NCI-H1048 (cell line): ENCODE measurements at places on chromosomes 16 and 17.

GRCh38 chr17:30224419-30224960 lies 11.0 kb downstream of the SLC6A4 start:
- DNase-seq, result no peak

- DNase-seq, result no peak
Measured at GRCh38 chr16:80092681-80093080, 448.1 kb upstream of the DYNLRB2 start.

- no peak for DNase-seq
Measured at GRCh38 chr16:26740771-26741170, 326.0 kb upstream of the C16orf82 start.

- DNase-seq, result no peak
Measured at GRCh38 chr17:80092959-80093358, 8.4 kb upstream of the GAA start.

DNA sequence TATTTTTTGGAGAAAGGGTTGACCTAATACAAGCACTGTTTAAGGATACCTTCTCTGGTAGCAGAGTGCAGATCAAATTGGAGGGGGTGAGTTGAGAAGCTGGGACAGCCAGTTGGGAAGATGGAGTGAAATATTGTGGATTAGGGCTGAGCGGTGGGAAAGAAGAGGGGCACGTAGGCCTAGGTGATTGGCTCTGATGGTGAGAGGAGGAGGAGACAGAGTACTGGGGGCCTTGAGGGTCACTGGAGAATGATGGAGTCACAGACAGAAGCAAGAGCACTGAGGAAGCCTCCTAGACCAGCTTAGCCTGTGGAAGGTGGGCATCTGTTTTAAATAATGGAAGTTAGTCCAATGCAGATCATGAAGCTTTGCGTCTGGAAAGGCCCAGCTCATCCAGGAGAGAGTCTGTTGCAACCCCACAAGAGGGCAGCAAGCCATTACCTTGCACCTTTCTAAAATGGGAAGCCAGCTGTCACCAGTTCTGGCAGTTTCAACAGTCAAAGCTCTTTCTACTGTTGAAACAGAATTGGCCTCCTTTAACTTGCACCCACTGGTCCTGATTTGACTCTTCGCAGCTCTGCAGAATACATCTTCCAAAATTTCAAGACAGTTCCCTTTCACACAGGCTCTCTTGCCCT lies 11.8 kb downstream of the SLC9A5 start:
- DNase-seq, result no peak

- DNase-seq, result no peak
Measured at GRCh38 chr17:38910325-38910724, 15.1 kb upstream of the LASP1NB start.

GRCh38 chr16:104355-104754 lies 26.3 kb downstream of the MPG start:
- no peak for DNase-seq

DNA sequence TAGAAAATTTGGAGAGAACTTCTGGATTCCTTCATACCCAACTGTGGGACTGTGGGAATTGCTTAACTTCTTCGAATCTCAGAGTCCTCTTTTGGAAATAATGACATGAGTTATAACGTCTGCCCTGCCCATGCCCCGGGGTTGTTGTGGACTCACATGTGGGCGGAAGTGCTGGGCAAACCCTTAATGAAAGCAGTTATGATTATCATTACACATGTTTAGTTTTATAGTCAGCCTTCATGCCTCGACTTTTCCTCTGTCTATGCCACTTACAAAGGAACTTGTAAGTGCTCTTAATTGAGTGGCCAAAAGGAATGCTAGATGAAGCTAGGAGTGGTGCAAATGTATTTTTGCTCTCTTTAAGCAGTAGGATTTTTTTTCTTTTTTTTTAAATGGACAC lies 3.9 kb downstream of the KRT27 start:
- no peak for DNase-seq

DNA sequence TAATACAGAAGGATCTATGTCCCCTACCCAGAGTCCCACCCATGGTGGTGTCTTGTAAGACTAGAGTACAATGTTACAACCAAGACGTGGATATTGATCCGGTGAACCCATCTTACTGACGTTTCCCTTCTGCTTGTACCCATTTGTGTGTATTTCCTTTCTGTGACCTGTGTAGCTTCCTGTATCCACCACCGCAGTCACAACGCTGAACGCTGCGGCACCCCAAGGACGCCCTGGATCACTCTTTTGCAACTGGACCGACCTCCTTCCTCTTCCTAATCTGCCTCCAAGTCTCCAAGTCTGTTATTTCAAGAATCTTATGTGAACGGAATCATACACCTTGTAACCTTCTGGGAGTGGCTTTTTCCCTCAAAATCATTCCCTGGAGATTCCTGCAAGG lies 33.5 kb upstream of the CBX4 start:
- DNase-seq, result no peak

DNA sequence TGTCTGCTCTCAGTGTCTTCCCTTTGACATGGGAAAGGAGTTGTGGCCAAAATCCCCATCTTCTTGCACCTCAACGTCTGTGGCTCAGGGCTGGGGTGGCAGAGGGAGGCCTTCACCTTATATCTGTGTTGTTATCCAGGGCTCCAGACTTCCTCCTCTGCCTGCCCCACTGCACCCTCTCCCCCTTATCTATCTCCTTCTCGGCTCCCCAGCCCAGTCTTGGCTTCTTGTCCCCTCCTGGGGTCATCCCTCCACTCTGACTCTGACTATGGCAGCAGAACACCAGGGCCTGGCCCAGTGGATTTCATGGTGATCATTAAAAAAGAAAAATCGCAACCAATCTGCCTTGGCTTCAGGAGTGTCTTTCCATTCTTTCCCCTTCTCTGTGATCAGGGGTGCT lies 918 bp upstream of the MRM1 start:
- no peak for DNase-seq

DNA sequence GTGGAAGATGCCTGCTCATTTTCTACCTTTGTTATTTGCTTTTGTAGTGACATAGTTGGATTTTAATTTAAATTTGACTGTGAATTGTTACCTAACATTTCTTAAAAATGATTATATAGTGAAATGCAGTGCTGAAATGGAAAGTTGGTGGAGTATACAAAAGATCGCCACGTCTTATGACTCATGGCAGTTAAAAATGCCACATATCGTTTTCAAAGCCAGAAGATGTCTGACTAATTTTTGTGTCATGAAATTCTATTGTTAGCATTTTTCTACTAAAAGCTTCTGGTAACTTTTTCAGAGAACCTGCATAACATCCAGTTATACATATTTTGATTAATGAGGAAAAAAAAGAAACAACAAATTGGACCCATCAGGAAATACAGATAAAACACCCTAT lies 20.6 kb downstream of the MAP2K4 start:
- DNase-seq, result no peak

- DNase-seq, result no peak
Measured at GRCh38 chr16:57725151-57725550, 10.4 kb upstream of the KATNB1 start.

DNA sequence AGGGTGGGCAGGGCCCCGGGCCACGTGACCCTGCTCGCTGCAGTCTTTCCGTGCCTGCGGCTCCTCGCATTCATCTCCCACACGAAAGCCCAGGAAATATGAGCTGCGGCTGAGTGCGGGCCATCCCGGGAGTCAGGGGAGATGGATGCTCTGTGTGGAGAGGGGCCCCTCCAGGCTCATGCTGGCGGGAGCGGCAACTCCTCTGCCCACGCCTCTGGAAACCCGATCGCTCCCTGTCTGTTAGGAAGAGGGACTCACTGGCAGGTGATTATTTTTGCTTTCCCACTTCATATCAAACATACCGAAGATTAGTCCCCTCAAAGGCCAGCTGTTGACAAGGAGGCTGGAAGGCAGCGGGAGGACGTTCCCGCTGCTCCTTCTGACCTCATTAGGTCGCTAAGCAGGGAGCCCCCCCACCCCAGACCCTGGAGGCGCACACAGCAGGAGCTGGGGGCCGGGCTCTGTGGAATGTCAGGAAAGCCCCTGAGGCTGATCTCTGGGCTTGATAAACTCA lies 228.5 kb downstream of the FOXL1 start:
- no peak for DNase-seq

DNA sequence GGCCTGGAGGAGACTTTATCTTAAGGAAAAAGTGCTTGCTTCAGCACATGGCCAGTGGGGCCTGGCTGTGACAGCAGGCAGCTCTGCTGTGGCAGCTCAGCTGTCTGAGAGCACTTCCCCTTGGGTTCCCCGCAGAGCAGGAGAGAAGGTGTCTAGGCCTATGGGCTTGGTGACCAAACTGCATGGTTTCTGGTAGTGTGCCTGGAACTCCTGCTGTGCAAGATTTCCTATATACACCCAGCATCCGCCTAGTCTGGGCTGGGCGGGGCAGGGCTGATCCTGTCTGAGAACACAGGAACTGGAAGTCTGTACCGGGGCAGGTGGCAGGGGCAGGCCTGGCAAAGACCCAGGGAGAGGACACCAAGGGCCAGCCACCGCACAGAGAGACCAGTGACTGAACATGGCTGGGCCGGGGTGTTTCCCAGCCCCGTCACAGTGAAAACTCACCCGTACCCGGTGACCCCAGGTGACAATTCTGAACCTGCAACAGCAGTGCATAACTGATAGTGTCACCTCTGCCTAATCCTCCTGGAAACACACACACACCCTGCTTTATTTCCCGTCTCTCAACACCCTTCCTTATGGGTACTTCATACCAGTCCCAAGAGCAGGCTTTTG lies 39.3 kb downstream of the CHD9 start:
- DNase-seq, result no peak

GRCh38 chr17:44220213-44221083 lies 973 bp upstream of the UBTF start:
- no peak for DNase-seq

- DNase-seq, result no peak
Measured at GRCh38 chr17:44112284-44113280, 10.9 kb downstream of the HDAC5 start.

DNA sequence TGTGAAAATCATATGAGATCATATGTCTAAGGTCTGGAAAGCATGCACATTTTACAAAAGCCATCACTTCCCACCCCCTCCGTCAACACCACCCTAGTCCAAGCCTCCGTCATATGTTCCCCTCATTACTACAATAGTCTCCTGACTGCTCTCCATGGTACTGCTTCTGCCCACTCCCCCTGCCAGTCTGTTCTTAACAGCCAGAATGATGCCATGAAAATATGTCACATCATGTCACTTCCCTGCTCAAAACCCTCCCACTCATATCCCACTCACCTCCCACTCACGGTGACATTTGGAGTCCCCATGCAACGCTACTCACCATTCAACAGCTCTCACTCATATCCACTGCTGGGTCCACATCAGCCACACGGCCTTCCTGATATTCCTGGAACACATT lies 432.3 kb downstream of the XYLT1 start:
- no peak for DNase-seq

GRCh38 chr16:20920091-20920490 lies 19.5 kb downstream of the LYRM1 start:
- DNase-seq, result no peak

DNA sequence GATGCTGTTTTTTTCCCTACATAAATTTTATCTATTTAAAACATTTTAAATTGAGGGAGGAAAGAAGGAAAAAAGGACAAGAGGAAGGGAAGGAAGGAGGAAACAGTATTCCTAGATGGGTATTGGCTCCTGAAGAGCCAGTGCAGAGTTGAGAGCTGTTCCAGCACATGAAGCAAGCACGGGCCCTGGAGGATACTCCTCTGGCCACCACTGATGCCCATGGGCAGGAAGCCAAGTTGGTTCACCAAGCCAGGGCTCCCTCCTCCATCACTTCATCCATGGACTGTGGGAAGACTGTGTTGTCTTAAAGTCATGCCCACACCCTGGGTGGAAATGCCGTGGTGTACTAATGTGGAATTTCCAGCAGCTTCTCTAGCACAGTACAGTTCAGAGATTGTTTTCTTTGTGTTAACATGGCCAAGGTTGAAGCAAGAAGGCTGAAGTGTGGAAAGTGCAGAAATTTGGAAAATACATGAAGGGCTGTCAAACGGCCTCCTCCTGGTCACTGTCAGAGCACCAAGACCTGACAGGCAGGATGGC lies 23.9 kb upstream of the NOS2 start:
- DNase-seq, result no peak
